M059J (cell line): ENCODE measurements at places on chromosomes 2 and 18. TPM values are rescaled to one million over a fixed set of nuclear protein-coding genes. Genes with fewer than 3 reads are reported as not detected.
A peak's percentile ranks its signal among the peaks of the same experiment; 100 is the strongest.

The INO80D gene
- 2.6 and 5.2 TPM in 2 replicates for total RNA-seq

DNA sequence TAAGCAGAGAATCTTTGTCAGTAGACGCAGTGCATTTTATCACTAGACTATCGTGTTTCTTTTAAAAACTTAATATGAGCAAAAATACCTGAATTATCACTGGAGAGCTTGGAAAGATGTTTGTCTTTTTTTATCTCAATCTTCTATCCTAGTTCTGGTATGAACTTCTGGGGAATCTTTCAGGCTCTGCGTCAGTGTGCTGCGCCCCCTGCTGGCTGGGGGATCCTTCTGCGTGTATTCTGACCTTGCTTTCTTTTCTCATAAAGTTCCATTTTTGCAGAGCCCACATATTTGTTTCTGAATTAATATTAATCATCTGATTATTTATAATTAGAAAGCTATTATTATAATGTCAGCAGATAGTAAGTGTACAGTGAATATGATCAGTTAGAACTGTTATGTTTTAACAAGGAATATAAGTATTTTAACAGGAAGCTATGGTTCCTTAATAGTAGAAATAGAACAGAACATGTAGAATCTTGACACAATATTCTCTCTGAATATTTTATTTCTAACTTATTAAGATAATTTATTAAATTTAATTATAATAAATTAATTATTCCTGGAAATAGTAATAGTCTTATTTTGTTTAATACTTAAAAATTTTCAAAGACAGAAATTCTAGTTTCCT lies 945.0 kb upstream of the CRIM1 start:
- peak; percentile 30 for DNase-seq

DNA sequence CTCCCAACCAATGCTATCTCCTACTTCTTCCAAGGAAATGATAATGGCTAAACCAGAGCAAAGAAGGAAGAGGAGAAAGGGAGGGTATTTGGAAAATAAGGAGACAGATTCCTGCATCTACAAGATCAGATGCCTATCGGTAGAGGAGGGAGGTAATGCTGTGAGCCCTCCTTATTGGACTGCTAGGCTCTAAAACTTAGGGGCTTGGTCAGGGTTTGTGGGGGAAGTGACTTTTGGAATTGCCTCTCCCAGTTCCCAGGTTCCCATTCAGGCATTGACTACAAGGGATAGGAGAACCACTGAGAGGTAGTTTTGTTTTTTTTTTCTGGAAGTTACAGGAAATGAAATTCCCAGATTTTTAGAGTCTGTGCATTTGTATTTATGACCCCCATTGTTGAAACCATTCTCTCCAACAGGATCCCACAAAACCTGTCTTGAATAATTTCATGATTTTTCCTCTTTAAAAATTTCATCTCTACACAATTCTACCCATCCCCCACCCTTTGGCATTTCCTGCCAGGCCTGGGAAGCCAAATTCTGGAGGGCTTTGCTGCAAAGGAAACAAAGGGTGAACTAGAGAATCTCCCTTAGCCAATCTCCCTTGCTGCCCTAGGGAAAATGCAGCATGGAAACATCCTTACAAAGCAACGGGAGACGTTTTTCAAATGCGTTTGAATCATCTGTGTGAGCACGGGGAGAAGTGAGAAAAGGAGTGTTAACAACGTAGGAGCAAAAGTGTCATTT lies 282.1 kb upstream of the EPAS1 start:
- DNase-seq = peak; percentile 77

DNA sequence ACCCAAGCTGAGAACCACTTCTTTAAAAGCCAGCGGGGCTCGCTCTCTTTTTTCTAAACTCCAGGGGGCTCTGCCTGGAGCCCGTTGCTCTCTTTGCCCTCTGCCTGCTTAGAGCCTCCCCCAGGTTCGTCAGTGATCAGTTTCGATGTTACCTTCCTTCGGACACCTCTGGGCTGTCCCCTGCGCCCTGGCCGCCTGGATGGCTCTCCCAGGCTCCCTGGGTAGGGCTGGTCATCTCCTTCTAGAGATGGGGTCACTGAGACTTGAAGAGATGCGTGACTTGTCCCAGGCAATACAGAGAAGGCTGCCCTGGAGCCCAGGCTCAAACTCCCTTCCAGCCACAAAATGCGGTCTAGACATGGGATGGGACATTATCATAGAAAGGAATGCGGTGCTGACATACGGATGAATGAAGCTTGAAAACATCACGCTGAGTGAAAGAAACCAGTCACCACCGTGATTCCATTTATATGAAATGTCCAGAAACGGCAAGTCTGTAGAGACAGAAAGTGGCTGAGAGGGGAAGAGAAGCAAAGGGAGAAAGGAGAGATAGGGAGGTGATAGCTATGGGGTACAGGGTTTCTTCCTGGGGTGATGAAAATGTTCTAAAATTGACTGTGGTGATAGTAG lies 14.6 kb downstream of the KCNF1 start:
- DNase-seq = no peak
